ENCODE measurements at places on chromosomes 7 and 10.

DNA sequence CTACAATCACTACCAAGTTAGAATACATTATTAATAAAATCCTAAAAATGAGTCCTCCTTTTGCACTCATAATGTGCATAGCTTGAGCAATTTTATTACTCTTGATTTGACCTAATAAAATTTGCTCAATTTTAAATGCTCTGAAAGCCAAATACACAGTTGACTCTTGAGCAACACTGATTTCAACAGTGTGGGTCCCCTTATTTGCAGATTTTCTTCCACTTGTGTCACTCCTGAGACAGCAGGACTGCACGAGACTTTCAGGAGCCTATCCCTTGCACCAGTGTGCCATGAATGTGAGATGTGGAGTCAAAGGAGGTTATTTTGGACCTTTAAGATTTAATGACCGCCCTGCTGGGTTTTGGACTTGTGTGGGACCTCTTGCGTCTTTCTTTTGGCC lies 23.2 kb downstream of the RNF216 start:
- DNase-seq, result no peak

GRCh38 chr7:27921081-27921836 lies 181.3 kb downstream of the TAX1BP1 start:
- DNase-seq, result peak; percentile 78

GRCh38 chr10:83603708-83604107 lies 535.6 kb upstream of the GHITM start:
- peak; percentile 26 for DNase-seq

GRCh38 chr10:30865141-30865926 lies 166.3 kb downstream of the ZNF438 start:
- DNase-seq, result peak; percentile 52

- no peak for DNase-seq
Measured at GRCh38 chr10:118596426-118597124, 1.1 kb upstream of the PRLHR start.

DNA sequence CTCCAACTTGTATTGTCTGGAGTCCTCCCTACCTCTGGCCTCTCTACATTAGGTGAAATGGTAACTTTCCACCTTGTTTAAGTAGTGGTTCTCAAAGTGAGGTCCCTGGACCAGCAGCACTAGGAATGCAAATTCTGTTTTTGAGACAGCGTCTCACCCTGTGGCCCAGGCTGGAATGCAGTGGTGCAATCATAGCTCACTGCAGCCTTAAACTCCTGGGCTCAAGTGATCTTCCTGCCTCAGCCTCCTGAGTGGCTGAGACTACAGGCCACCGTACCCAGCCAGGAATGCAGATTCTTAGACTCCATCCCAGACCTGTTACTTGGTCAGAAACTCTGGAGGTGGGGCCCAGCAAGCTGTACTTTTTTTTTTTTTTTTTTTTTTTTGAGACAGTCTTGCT lies 6.8 kb upstream of the TBL2 start:
- no peak for DNase-seq

DNA sequence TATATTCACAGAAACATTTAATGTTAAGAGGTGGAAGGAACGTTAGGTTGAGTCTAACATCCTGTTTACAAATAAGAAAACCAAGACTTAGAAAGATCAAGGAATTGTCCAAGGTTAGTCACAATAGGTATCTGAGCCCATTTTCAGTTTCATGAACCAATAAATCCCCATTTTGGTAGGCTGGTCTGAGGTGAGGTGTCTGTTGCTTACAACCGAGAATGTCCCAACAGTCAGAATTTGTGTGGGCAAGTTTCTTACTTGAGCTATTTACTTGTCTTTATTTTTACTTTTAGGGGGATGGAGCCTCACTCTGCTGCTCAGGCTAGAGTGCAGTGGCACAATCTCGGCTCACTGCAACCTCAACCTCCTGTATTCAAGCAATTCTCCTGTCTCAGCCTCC lies 23.6 kb downstream of the PANK1 start:
- no peak for DNase-seq

DNA sequence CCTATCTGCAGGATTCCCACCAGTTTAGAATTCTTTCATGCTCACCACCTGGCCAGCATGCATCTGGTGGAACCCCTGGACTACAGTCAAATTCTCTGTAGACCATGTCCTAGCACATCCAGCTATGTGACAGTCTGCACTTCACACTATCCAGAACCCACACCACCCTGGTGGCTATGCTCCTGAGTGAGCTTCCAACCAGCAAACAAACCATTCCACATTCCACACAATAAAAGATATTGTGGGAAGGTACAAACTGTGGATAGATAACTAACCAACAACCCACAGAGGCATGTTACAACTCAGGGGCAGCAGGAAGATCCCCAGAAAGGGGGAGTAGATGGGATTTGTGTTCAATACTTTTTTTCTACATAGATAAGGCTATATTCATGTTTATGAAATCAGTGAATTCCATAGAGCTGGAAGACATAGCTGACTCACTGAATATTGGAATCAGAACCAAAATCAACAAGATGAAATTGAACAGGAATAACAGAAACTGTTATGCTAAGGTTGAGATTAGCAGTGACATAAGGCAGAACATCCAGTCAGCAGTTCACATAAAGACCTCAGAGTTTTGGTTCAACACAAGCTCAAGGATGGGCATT lies 72.5 kb downstream of the LRRC17 start:
- DNase-seq, result peak; percentile 14

GRCh38 chr10:28873540-28873939 lies 196.2 kb downstream of the BAMBI start:
- DNase-seq, result no peak

DNA sequence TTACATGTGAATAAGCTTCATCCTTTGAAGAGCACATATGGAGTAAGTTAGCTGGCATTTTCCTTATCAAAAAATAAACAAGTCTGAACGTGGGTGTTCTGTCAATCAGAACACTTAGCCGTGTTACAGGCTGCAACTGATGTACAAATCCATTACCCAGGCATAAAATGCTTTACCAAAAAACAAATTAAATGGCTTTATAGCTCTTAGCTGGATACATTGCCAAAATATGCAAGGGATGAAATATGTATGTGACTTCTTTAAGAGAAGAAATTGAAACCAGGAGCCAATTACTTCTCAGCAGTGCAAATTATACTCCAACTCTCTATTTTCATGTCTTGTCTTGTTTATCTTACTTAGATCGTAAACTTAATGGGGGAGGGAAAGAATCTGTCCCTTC lies 214.8 kb downstream of the DGKB start:
- peak; percentile 4 for DNase-seq

- peak; percentile 32 for DNase-seq
Measured at GRCh38 chr10:106795619-106796018, 368.9 kb downstream of the SORCS1 start.

GRCh38 chr10:35426657-35427056 lies 90.3 kb downstream of the CCNY start:
- no peak for DNase-seq

GRCh38 chr10:97234400-97234799 lies 48.6 kb upstream of the SLIT1 start:
- DNase-seq, result peak; percentile 57

GRCh38 chr7:516606-517456 lies 2.8 kb downstream of the PDGFA start:
- peak; percentile 72 for DNase-seq

DNA sequence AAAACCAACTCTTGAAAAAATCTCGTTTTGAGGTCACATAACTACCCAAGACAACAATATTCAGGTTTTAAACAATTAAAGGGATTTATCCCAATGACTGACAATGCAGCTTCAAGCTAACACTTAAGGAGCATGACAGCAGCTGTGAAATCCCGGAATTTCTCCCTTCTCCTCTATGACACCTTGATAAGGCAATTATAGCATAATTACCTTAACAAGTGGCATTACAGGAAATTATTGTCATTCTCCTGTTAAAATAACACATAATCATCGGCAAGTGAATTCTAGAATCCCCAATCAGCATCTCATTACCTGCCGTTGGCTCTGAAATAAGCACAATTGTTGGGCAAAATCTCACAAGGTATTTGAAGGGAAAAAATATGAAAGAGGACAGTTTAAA lies 417.0 kb upstream of the PFKP start:
- no peak for DNase-seq

- DNase-seq, result no peak
Measured at GRCh38 chr10:12481924-12482323, 132.6 kb downstream of the CAMK1D start.

GRCh38 chr7:35285799-35286198 lies 31.9 kb upstream of the TBX20 start:
- no peak for DNase-seq

DNA sequence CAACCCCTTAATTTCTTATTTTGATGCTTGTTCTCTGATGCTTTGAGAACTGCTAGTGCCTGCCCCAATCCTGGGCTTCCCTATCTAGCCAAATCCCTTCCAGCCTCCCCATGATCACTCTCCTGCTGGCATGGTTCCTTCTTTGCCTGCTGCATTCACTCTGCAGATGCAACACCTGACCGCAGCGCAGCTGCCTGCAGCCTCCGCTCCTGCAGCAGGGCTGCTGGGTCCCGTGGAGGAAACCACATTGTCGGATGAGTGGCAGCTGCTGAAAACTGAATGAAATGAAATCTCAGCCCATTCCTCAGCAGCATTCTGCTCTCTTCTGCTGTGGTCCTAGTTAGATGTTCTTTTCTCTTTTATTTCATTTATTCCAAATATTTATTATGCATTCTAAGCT lies 320.3 kb downstream of the CCDC3 start:
- peak; percentile 35 for DNase-seq

DNA sequence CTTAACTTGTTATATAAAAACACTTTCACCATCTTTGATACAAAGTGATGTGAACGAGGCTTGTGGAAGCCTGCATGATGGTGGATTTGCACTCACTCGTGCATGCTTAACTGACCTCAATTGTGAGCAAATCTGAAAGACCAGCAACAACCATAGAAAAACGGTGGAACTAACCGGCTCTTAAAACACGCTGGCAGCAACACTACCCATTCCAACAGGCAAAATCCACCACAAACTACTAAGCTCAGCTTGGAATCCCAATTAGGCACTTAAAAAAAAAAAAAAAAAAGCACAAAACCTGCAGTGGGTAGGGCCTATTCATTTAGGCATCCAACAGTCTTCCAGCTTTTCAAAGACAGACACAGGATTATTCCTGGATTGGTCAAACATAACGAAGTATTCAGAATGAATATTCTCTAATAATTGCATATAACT lies 1.8 kb downstream of the GDI2 start:
- peak; percentile 36 for DNase-seq

DNA sequence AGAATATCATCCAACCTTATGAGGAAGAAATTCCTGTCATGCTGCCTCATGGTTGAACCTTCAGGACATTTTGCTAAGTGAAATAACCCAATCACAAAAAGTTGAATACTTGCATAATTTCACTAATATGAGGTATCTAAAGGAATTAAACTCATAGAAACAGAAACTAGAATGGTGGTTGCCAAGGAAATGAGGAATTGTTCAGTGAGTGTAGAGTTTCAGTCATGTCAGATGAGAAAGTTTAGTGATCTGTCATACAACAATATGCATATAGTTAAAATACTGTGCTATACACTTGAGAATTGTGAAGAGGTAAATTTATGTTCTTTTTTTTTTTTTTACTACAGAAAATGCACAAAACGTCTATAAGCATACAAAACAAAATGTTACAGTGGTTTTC lies 60.7 kb downstream of the R3HCC1L start:
- DNase-seq, result peak; percentile 13

- no peak for DNase-seq
Measured at GRCh38 chr10:11098666-11099065, 81.0 kb downstream of the CELF2 start.

- DNase-seq, result no peak
Measured at GRCh38 chr7:39184391-39184790, 206.7 kb downstream of the POU6F2 start.

GRCh38 chr10:77223526-77224460 lies 413.8 kb downstream of the KCNMA1 start:
- no peak for DNase-seq

- DNase-seq, result no peak
Measured at GRCh38 chr10:5924889-5925288, 34.8 kb downstream of the FBH1 start.

DNA sequence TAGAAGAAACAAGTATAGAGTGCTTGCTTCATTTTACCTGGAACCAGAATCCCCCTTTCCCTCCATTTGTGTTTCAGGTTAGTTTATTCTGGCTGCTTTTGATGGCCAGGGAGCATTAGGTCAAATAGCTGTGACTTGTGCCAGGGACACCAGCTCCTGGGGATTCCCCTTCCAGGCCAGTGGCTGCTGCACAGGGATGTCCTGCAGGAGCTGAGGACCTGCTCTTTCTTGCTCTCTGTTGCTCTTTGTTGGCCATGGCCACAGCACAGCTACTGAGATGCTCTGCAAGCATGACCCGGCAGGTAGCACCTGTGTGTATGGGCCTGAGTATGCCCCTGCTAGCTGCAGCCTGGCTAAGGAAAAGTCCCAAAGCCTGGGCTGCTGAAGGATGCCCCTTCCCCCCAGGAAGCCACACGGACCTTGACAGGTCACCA lies 208.9 kb downstream of the EBF3 start:
- no peak for DNase-seq

GRCh38 chr10:74930965-74931364 lies 104.6 kb downstream of the KAT6B start:
- no peak for DNase-seq

DNA sequence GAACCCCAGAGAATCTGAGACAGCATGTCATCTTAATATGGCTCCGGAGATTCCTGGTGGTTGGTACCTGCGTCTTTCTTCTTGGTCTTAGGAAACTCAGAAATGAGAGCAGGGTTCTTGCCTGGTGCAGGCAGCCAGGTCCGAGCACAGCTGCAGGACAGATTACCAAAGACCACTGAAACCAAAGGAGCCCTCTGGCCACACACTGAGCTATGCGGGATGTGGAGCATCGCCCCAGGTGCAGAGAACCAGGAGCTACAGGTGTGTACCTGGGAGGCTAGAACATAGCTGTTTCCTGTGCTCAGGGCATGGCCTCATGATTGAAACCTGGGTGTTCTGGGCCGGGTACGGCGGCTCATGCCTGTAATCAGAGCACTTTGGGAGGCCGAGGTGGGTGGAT lies 635.4 kb downstream of the CALN1 start:
- no peak for DNase-seq

DNA sequence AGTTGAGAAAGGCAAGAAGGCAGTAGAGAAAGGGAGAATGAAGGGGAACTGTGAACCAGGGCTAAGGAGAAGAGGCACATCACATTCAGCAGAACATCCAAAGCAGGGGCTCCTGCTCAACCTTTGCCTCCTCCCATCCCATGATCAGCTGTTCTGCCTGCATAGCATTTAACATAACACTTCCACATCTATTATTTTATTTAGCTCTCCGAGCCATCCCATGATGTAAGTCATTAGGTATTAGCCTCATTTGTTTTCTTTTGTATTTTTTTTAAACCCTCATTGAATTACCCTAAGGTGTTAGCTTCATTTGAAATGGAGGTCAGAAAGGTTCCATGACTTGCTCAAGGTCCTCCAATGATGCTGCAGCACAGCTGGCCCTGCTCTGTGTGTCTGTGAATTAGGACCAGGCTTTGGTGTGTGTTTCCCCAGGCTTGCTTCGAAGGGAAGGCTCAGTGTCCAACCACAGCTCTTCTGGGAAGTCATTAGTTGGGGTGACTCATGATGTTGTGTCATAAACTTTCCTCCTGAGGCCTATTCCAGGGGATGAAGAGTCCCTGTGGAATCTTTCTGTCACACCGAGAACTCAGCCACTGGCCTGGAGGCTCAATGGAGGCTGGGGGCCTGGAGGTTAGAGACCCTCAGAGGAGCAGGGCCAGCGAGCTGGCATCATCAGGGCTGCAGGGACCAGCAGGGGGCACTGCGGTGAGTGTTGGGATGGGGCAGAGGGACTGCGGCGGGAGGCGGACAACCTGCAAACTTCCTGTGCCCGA lies 16.5 kb downstream of the NPFFR1 start:
- peak; percentile 92 for DNase-seq
